ENCODE measurements at places on chromosomes 12 and 14.

DNA sequence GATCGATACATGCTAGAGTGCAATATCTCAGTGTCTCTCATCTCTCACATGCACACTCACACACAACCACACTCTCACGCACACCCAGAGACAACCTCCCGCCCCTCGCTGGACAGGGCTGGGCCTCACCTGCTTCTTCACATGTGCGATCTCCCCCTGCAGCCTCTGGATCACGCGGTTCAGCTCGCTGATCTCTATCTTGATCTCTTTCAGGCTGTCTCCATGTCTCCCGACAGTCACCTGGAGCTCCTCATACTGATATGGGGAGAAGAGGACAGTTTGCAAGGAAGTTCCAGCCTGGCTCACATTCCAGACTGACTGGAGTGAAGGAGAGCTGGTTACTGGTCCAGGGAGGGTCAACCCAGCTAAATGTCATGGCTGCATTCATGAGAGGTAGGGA, 4.4 kb downstream of the KRT2 start:
- no peak for DNase-seq

DNA sequence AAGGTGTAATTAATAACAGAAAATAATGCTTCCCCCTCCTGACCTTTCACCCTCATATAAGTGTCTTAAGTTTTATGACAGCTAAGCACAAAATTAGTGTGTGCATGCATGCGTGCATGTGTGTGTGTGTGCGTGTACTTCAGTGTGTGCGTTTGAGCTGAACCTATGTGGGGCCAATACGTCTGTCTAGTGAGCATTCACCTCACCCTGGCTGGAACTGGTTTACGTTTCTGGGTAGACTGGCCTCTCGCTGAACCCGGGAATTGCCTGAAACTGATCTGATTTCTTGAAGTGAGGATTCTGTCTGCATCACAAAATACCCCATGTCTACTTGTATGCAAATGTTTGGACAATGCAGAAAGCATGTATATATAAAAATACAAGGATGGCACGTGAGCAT, 68.2 kb upstream of the TBX3 start:
- no peak for DNase-seq

DNA sequence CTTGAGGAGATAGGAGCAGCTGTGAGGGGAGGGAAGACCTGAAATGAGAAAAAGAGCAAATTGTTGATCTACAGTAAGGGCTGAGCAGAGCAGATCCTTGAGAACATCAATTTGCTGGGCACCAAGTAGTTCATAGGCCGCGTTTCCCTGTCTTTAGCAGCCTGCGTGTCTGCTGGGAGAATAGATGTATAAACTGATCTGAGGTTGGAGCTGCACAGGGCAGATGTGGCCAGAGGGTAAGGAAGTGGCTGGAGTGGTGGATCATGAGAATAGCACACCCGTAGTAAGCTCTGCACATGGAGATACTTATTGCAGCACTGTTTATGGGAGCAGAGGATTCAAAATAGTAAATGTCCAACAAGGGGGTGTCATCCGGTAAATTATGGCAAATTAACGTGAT, 44.4 kb downstream of the NTF3 start:
- no peak for DNase-seq

DNA sequence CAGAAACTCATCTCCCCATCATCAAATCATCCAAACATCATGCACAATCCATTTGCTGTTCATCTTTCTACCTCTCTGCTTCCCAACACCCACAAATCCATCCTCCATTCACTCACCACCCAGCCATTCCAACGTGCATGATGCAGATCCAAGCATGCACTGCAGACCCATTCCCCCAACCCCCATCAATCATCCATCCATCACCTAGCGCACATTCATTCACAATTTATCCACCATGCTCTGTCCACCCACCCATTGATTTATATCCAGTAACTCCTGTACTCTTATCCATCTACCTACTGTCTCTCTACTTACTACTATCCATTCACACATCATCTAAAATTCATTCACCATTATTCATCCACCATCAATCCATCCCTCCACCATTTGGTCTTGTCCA, 4.0 kb upstream of the AMN start:
- no peak for DNase-seq

DNA sequence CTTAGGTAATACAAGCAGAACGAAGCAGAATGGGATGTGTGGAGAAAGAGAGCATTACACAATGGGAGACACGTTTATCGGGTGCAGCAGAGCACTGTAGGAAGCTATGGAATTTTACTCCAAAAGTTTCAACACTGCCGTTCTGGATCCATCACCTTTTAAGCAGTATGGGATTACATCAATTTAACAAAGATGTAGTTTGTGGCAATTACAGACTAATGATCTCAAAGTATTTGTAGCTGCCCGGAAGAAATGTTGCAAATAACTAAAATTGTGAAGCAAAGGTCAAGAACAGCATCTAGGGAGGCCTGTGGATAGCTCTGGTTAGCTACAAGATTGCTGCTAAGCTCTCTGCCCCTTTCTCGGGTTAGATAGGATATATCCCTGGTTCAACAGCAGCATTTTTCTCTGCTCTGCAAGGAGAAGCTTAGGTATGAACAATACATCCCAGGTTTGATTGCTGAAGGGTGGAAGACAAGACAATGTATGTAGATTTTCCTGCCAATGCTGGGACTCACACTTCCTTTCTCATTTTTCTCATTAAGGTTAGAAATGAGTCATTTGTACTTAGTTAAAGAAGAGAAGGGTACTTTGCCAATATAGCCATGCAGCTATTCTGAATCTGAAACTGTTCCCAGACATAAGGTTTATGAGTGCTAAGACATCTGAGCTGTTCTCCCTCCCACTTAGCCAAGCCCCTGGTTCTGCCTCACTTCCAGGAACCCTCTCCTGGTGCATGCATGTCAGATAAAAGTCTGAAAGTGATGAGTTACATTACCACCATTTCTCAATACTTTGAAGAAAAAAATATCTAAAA, 75.0 kb upstream of the HIF1A start:
- DNase-seq: peak; percentile 69

DNA sequence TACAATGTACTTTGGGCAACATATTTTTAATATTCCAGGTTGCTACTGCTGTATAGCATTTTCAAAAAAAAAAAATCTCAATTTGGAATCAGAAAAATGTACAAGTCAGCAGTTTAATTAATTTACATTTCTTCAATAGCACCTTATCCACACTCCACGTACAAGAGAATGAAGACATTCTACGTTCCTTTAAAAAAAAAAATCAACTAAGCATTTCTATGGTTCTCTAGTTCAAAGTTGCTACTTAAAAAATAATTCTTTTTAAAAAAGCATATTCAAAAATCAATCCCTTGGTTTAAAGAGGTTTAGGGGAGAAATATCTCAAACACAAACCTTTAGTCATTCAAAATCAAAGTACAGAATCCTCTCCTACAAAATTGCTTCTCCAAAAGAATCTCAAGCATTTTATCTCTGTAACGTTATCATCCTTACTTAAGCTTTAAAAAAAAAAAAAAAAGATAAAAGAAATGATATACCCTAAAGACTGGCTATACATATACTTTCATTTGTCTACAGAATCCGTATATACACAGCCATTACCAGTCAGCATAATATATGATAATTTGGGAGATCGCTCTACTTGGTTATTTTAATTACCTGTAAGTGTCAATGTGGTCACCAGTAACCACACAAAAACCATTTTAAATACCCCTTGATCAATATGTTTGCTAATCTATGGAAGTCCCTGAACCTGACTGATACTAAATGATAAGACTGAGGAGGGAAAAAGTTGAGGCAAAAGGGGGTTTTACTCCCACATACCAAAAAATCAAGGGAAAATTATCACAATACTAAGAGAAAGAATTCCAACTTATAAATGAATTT, 2.7 kb downstream of the MED13L start:
- no peak for DNase-seq

DNA sequence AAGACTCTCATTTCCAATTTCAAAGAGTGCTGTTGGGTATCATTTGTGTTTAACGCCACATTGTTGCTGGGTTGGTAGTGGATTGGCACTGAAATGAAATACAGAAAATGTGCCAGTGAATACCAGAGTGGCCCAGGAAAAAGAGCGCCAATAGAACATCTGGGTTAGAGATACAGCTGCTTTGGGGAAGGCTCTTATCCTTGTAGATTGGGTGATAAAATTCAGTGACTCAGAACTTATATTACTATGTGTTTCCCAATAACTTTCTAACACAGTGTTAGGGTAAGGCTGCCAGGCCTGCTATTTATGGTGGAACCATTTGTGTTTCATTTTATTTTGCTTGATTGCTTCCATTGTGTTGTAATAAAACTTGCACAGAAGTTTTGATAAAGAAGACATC, 168.2 kb upstream of the SSTR1 start:
- no peak for DNase-seq

- no peak for DNase-seq
These were observed 185.3 kb downstream of the KIF26A start for GRCh38 chr14:104323551-104324175.

GRCh38 chr14:24286996-24287395, 12.6 kb downstream of the DHRS1 start:
- DNase-seq: no peak

GRCh38 chr12:111276146-111276545, 92.7 kb downstream of the PHETA1 start:
- DNase-seq: no peak

DNA sequence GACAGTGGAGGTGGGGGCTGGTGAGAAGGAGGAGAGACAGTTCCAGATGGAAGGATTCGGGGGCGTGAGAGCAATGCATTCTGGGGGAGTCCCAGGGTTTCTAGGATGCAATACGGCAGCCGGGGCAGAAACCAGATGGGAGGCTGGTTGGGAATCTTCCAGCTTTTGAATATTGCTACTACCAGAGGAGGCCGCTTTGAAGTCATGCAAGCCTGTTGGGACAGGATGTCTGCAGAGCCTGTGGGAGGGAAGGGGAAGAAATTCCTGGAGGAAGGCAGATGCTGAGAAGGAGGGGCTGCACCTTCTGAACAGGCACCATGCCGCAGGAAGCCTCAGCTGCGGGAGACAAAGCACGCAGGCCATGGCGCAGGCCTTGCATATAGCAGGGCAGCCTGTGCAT, 105.4 kb downstream of the APAF1 start:
- DNase-seq: no peak

GRCh38 chr12:71876137-71876799, 36.7 kb downstream of the TBC1D15 start:
- no peak for DNase-seq

GRCh38 chr12:113973109-113973904, 7.2 kb upstream of the RBM19 start:
- no peak for DNase-seq

- DNase-seq: no peak
These were observed 33.6 kb upstream of the COX6A1 start for GRCh38 chr12:120404271-120404670.

GRCh38 chr12:114655934-114656749, 27.8 kb downstream of the TBX3 start:
- DNase-seq: no peak

DNA sequence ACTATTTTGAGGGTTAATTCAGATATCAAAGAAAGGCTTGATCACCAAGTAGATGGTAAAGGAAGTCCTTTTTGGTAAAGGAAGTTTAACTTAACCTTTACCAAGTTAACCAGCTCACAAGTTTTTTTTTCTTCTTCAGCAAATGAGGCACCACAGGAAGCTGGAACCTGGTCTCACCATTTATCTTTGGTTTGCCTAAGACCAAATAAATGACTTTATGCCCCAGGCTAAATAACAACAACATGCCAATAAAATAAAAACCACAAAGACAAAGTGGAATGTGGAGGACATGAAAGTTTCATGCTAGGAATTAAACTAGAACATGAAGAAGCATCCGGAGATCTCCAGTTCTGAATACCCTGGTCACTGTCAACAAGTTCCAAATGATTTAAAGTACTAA, 116.8 kb upstream of the PRICKLE1 start:
- DNase-seq: no peak

DNA sequence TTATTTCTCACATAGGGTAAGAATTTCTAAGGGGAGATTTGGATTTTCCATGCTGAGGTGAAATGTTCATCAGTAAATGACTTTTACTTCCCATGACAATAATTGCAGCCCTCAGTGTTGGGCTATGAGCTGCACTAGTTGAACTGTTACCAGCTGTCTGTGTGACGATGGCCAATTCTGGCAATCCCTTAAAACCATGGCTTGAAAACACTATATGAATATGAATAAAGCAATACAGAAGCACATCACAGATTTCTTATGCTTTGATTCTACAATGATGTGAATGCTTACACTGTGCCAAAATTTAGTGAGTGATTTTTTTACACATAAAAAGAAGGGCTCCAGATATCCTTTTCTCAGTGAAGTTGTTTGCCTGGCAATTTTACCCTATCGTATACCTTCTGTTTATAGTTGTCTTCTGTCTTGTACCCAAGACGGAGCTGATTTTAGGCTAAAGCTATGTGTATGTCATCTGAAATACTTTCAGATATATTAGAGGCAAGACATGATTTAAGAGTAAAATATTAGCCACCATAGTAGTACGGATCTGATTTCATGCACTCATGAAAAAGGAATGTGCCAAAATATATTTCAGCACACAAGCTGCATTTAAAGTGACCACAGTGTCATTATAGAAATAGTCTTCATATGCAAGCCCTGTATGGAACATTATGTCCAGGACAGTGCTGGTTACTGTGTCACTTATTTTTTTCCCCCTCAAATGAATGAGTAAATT, 52.0 kb downstream of the SLC38A4 start:
- no peak for DNase-seq

DNA sequence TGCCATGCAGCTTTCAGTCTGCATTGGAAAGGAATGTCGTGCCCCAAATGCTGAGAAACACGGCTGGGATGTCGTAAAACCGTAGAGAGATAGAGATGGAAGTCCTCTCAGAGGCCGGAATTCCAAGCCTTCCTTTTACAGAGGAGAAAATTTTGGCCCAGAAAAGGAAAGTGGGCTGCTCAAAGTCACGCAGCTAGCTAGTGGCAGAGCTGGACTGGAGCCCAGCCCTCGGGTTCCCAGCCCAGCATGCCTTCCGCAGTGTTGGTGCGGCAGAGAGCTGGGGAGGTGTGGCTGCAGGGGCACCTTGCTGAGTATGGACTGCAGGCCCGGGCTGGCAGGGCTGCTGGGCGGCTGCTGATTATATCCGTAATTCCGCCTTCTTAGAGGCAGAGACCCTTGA, 50.3 kb downstream of the KCNA1 start:
- no peak for DNase-seq
